ENCODE measurements at places on chromosomes 13 and 19.

GRCh38 chr13:70473907-70474306 is 365.7 kb upstream of the KLHL1 start:
- DNase-seq, result no peak

GRCh38 chr19:58555920-58556621 is 1.2 kb upstream of the CHMP2A start:
- DNase-seq, result no peak

DNA sequence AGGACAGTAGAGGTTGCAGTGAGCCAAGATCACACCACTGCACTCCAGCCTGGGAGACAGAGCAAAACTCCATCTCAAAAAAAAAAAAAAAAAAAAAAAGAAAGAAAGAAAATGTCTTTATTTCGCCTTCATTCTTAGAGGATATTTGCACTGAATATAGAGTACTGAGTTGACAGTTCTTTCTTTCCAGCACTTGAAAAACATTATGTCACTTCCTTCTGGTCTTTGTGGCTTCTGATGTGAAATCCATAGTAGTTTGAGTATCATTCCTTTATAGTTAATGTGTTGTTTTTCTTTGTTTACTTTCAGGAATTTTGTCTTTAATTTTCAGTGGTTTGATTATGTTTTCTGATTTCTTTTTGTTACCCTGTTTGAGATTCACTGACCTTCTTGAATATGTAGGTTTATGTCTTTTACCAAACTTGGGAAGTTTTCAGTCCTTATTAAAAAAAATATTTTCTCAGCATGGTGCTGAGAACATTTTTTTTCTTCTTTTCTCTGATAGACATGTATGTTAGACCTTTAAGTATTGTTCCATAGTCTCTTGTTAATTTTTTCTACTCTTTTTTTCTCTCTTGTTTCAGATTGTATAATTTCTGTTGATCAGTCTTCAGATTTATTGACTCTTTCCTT is 50.1 kb downstream of the PCCA start:
- DNase-seq, result no peak

DNA sequence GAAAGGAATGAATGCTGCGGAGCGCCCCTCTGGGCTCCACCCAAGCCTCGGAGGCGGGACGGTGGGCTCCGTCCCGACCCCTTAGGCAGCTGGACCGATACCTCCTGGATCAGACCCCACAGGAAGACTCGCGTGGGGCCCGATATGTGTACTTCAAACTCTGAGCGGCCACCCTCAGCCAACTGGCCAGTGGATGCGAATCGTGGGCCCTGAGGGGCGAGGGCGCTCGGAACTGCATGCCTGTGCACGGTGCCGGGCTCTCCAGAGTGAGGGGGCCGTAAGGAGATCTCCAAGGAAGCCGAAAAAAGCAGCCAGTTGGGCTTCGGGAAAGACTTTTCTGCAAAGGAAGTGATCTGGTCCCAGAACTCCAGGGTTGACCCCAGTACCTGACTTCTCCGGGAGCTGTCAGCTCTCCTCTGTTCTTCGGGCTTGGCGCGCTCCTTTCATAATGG is 8.6 kb downstream of the PDX1 start:
- no peak for DNase-seq

- DNase-seq, result no peak
Measured at GRCh38 chr13:104987621-104988020, 1547.8 kb downstream of the EFNB2 start.

GRCh38 chr19:13981021-13981420 is 25.1 kb downstream of the RFX1 start:
- DNase-seq, result no peak

- no peak for DNase-seq
Measured at GRCh38 chr13:41756198-41756880, 204.6 kb downstream of the VWA8 start.

GRCh38 chr19:27974082-27974513 is 1238.9 kb downstream of the UQCRFS1 start:
- no peak for DNase-seq

- no peak for DNase-seq
Measured at GRCh38 chr13:85825454-85825853, 26.2 kb upstream of the SLITRK6 start.

GRCh38 chr19:34337739-34338138 is 27.3 kb upstream of the GPI start:
- DNase-seq, result no peak

GRCh38 chr19:56126983-56127780 is 6.1 kb upstream of the ZNF787 start:
- DNase-seq, result no peak

GRCh38 chr13:31964168-31964567 is 67.4 kb upstream of the FRY start:
- DNase-seq, result no peak

Measured in thoracic aorta (tissue), 2 donors.